ENCODE measurements at places on chromosomes 1 and 21. TPM values are rescaled to one million over a fixed set of nuclear protein-coding genes. Genes with fewer than 3 reads are reported as not detected.

- no peak for DNase-seq
These were observed 9.2 kb upstream of the CTTNBP2NL start for GRCh38 chr1:112386731-112387346.

- DNase-seq = no peak
These were observed 23.0 kb downstream of the DISP3 start for GRCh38 chr1:11501906-11502485.

GRCh38 chr1:74468982-74469603 lies 43.3 kb downstream of the LRRC53 start:
- peak; percentile 18 for DNase-seq

DNA sequence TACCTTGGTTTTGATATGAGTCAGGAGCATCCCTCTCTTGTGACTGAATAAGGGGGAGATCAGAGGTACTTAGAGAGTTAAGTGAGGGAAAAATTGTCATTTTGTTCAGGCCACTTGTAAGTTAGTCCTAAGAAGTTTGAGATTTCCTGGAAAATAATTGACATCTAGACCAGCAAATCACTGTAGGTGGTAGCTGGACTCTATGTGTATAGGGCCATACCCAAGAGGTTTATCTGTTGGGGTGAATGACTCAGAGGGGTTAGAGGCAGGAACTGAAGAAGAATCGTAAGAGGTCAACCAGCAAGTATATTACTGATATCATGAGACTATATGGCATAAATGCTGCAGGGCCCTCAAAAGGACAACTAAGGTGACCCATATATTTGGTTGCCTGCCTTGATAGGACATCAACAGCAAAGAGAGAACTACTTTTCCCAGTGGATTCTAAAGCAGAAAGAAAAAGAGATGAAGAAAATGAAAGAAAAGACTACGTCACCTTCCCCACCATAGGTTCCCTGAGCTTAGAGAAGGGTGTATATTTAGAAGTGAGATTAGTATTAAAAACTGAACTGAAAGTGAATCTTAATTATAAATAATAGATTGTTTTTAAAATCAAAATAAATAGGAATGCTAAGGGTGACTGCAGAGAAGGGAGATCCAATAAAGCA lies 8.0 kb upstream of the RNPC3 start:
- no peak for DNase-seq

GRCh38 chr1:10339815-10340214 lies 59.0 kb upstream of the PGD start:
- DNase-seq = peak; percentile 46

GRCh38 chr1:71269818-71270217 lies 189.0 kb upstream of the ZRANB2 start:
- peak; percentile 33 for DNase-seq

GRCh38 chr1:221715321-221716169 lies 26.3 kb downstream of the DUSP10 start:
- peak; percentile 89 for DNase-seq

- no peak for DNase-seq
These were observed 18.1 kb downstream of the ZDHHC18 start for GRCh38 chr1:26844424-26845196.

GRCh38 chr1:200925831-200926230 lies 31.1 kb downstream of the INAVA start:
- no peak for DNase-seq

DNA sequence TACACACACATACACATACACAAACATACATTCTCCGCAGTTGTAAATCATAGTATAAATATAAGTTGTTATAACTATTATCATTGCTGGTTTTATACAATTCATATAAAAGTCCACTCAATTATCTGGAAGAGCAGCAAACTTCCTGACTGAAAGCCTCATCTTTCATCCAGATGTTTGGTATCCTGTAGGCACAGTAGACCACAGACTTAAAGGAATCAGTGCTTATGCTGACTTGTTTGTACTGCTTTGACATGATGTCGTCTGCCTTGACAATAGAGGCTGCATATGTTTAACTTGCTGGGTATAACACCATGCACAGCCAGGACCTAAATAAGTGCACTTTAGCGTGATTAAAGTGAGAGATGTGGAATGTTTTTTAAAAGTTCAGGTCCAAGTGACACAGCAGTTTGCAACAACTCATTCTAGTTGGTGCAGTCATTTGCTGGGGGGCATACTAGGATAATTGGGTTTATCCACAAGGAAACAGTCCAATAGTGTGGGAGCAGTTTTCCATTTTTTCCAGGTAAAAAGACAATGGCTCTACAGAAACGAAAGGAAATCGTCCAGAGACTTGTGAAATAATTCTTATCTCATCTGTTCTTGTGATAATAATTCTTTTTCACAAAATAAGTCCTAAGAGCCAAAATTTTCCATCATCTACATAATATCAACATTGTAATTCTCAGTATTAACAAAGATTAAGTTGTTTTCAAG lies 110.3 kb upstream of the TSPAN2 start:
- DNase-seq = no peak

- DNase-seq = peak; percentile 46
These were observed 58.4 kb downstream of the ASH1L start for GRCh38 chr1:155504207-155504606.

LSS gene
- 16.7 TPM for total RNA-seq

PRDM16 gene
- not detected for total RNA-seq

ANGPTL1 gene
- not detected for total RNA-seq

SPRR2F gene
- not detected for total RNA-seq

ORC1 gene
- 13.3 TPM for total RNA-seq

PRPF38A gene
- 21.8 TPM for total RNA-seq

FALEC gene
- total RNA-seq = not detected

CD84 gene
- not detected for total RNA-seq

SIM2 gene
- total RNA-seq = not detected

All from Caki2 (cell line).